ENCODE measurements at places on chromosomes 6 and 20.
A peak's percentile ranks its signal among the peaks of the same experiment; 100 is the strongest.

- DNase-seq: no peak
Measured at GRCh38 chr6:18422136-18422535, 35.0 kb downstream of the RNF144B start.

DNA sequence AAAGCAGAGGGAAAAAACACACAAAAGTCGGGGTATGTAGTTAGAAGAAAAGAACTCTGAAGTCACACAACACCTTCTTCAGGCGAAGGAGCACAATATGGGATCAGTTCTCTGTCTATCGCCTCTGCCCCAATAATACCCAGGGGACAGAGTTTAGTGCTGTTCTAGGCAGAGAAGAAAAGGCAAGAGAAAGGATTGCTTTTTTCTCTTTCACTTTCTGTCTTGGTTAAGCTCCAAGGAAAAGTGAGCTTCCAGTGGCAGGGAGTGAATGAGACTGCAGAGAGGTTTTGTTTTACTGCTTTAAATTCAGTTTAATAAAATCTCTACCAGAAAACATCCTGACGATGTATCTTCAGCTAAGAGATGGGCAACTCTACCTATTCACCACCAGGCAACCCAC lies 86.6 kb upstream of the STXBP5 start:
- no peak for DNase-seq

DNA sequence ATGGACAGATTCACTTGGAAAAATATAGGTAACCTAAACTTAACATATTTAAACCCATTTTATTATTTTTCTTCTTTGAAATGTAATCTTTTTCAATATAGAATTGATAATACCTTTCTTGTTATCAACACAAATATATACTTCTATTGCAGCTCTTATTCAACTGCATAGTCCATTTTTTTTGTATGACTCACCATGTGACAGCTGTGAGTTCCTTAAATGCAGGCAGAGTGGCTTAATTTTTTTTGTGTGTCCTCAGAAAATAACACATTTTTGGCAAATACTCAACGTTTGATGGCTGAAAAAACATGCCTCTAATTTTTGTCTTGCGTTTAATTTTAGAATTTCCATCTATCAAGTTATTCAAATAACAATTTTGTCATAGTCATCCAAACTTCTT lies 454.8 kb downstream of the PHF3 start:
- DNase-seq: no peak

DNA sequence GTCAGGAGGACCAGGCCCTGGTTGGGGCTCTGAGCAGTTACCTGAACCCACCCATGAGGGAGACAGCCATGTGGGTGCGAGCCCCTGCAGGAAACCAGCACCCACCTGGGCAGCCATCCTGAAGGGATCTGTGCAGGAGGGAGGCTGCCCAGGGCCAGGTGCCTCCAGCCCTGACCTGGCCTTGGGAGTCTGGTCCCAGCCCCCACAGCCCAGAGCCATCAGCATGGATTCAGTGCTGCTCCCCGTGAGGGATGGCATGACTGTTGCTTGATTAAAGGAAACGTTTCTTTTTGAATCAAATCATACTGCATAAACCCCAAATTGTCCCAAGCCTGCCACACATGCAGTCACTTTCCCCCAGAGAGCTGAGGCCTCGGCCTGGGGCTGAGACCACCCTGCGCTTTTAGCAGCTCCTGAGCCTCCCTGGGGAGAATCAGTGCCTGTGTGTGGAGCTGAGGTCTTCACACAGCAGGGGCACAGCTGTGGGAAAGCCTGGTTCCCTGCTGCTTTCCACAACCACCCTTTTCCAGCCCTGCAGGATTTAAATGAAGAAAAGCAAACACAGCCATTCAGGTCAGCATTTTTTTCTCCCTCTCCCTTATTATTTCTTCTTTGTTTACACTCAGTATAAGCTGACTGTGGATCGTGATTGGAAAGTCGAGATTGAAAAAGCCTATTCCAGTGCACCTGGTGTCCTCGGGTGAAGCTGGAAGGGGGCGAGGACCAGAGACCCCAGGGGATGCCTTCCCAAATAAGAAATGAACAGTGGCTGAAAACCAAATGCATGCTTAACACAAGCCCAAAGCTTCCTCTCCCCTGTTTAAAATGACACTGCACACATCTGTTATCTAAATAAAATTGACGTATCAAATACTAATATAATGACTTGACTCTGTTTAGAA lies 283.9 kb downstream of the SMOC2 start:
- no peak for DNase-seq

GRCh38 chr20:25484911-25485511 lies 77.5 kb downstream of the GINS1 start:
- DNase-seq: no peak

DNA sequence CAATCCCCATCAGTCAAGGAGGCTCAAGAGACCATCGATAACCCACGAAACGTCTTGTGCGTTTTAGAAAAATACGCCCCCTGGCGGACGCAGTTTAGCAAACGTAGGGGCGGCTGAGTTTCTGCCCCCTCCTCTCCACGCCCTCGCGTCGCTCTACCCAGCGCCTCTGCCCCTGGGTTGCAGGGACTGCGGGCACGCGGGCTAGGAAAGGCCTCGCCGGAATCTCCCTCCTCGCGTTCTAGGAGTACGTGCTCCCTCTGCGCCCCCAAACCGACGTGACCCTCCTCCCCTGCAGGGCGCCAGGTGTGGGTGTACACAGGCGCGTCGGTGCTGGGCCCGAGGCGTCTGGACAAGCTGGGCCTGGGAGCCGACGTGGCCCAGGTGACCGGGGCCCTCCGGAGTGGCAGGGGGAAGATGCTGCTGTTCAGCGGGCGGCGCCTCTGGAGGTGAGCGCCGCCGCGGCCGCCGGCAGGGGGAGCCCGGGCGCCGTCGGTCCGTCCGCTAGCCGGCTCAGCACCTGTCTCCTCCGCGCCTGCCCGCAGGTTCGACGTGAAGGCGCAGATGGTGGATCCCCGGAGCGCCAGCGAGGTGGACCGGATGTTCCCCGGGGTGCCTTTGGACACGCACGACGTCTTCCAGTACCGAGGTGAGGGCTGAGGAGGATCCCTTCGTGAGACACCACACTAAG lies 5.3 kb downstream of the MMP9 start:
- DNase-seq: peak; percentile 18

- no peak for DNase-seq
Measured at GRCh38 chr6:991192-991591, 298.3 kb upstream of the EXOC2 start.

GRCh38 chr6:14945461-14946185 lies 300.2 kb upstream of the JARID2 start:
- peak; percentile 79 for DNase-seq

DNA sequence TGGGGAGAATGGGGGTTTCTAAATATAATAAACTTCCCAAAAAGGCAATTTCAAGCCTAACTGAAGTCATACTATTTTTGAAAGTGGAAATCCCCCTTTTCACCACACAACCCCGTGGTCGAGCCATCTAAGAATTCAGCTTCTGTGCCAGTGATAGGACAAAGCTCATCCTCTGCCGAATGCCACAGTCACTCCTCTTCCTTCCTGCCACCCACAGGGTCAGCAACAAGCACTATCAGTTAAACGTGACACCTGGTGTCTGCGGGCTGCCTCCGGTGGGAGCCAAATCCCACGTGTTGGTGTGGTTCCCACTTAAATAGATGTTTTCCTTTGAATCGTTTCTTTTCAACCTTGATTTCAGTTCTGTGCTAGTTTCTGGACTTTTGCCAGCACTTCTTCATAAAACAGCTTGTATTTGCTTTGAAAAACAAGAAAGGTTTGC lies 60.7 kb downstream of the TNFAIP3 start:
- no peak for DNase-seq

- DNase-seq: no peak
Measured at GRCh38 chr20:24199501-24199900, 210.9 kb upstream of the GGTLC1 start.

Measured in NCI-H524 treated with DMSO at 0.1 percent for 48 hours (cell line).